Stomach (tissue), 19 donors: ENCODE measurements at places on chromosomes 5 and 9.

GRCh38 chr9:27929841-27930240 lies 356.6 kb upstream of the C9orf72 start:
- DNase-seq = no peak

DNA sequence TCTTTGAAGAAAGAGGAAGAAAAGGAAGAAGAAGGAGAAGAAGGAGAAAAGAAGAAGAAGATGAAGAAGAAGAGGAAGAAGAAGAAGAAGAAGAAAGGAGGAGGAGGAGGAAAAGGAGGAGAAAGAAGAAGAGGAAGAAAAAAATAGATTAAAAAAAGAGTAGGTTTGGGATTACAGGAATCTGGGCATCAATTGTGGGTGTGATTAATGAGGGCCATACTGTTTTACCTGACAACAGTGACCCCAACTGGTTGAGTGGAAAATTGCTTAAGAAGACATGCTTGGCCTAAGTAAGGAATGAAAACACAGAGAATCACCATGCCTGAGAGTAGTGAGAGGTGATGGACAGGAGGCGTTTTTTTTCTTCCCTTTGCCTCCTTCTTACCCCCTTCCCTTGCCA lies 114.6 kb downstream of the FAM170A start:
- DNase-seq = no peak

GRCh38 chr5:139664086-139664693 lies 16.0 kb downstream of the CXXC5 start:
- DNase-seq = no peak

DNA sequence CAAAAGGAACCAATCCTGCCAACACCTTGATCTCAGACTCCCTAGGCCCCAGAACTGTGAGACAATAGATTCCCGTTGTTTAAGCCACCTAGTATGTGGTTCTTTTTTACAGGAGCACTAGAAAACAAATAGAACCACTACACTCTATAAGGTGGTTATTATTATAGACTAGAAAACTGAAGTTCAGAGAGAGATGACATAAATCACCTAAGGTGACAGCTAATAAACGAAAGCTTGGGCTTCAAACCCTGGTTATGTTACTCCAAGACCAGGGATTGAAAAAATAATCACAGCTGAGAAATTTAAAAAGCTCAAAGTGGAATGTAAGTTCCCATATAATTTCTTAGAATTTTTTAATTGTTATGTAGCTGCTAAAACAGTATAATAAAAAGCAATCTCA lies 716.2 kb upstream of the DMAC1 start:
- no peak for DNase-seq

GRCh38 chr9:109907810-109908458 lies 127.9 kb downstream of the PALM2AKAP2 start:
- DNase-seq = no peak
